CD4-positive, alpha-beta memory T cell (primary cell): ENCODE measurements at places on chromosomes 3 and 15. TPM values are rescaled to one million over a fixed set of nuclear protein-coding genes. Genes with fewer than 3 reads are reported as not detected.

VPS8 gene
- polyA plus RNA-seq: 23.0 TPM

ANKRD63 gene
- polyA plus RNA-seq: not detected

ROBO1 gene
- polyA plus RNA-seq: not detected

FSTL1 gene
- not detected for polyA plus RNA-seq

CPEB1 gene
- polyA plus RNA-seq: 0.39 TPM

PXYLP1 gene
- 6.9 TPM for polyA plus RNA-seq

GOLGA6L10 gene
- not detected for polyA plus RNA-seq
